Retina (tissue), 1 donor: ENCODE measurements at places on chromosomes 4 and X.

- DNase-seq, result no peak
Measured at GRCh38 chr4:11698033-11698432, 269.3 kb upstream of the HS3ST1 start.

GRCh38 chr4:3707423-3708102 lies 58.6 kb upstream of the ADRA2C start:
- DNase-seq, result no peak

GRCh38 chr4:105327956-105328355 lies 145.9 kb downstream of the PPA2 start:
- DNase-seq, result no peak

GRCh38 chr4:80196922-80197573 lies at the start of gene PRDM8:
Gene PRDM8, plus strand, starts transcription at chr4:80197503. Its CDS starts 2,578 bp downstream, at chr4:80200081.
- DNase-seq, result peak; percentile 90

DNA sequence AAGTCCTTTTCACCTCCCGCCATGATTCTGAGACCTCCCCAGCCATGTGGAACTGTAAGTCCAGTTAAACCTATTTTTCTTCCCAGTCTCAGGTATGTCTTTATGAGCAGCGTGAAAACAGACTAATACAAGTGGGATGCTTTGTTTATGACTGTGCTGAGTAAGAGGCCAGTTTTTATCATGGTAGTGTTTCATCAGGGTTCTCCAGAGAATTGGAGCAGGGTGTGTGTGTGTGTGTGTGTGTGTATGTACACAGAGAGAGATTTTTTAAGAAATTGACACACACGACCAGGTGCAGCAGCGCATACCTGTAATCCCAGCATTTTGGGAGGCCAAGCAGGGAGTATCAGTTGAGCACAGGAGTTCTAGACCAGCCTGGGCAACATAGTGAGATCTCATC lies 34.6 kb upstream of the SLC2A9 start:
- no peak for DNase-seq

DNA sequence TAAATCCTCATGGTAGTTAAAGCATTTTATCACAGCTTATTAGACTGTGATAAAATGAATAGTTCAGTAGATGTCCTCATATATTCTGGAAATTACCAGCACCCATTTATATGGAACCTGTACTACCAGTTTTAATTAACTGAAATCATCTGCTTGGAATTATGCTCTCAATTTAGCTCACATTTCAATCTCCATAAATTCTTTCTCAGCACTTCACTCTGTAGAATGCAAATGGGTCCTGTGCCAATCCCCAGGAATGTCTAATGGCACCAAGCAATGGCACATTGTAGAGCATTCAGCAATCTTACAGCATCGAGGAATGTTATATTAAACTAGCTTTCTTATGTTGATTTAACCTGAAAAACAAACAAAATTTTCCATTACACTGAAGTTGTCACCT lies 355.1 kb downstream of the PDHA2 start:
- DNase-seq, result no peak
